HCT116 (cell line): ENCODE measurements at places on chromosomes 11 and 22. TPM values are rescaled to one million over a fixed set of nuclear protein-coding genes. Genes with fewer than 3 reads are reported as not detected.
A peak's percentile ranks its signal among the peaks of the same experiment; 100 is the strongest.

DNA sequence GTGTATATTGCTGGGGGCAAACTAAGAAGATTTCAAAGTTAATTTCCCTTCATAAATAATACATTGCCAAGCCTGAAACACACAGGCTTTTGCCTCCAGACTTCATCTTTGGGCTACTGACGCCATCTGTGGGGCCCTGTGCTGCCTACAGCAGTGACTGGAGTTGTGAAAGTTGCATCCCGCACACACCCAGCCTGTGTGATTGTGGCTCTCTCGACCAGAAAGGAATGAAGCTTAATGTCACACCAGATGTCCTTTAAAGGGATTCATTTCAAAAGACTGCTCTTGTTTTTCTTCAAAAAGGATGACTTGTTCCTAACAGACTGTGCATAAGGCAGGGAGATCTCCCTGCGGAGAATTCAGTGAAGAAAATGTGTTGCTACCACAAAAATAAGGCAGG lies 210.5 kb downstream of the FAM181B start:
- no peaks in the 10 kb centered on the region for H3K36me3 ChIP-seq
- no peaks in the 10 kb centered on the region for H3K4me1 ChIP-seq
- no peak overlapping the region for H3K4me3 ChIP-seq
- H3K27ac ChIP-seq = no peak overlapping the region
- no peaks in the 10 kb centered on the region for H3K27me3 ChIP-seq

DNA sequence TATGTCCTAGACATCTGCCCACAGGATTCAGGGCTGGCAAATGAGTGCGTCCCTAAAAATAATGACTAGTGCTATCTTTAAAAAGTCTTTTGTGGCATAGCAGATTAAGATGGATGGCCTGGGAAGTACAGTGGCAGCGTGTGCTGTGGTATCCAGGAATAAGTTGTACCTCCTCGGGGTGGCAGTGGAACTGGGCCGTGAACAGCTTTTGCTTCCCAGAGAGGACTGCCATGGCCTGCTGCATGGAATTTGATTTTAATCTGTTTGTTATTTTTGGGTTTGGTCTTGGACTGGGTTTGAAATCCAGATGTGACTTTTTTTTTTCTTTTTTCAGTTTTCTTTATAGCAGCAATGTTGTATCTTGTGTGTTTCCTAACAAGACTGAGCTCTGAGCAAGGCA lies 71.3 kb upstream of the PARVG start:
- no peak overlapping the region for H3K27ac ChIP-seq
- no peak overlapping the region for H3K4me3 ChIP-seq
- H3K27me3 ChIP-seq = no peaks in the 10 kb centered on the region
- no peaks in the 10 kb centered on the region for H3K36me3 ChIP-seq
- DNase-seq = no peak

GRCh38 chr11:73242251-73243092 lies 24.4 kb downstream of the P2RY2 start:
- no peak overlapping the region for H3K27ac ChIP-seq
- no peaks in the 10 kb centered on the region for H3K36me3 ChIP-seq
- H3K4me3 ChIP-seq = peak overlapping the region; percentile 42
- no peaks in the 10 kb centered on the region for H3K27me3 ChIP-seq

DNA sequence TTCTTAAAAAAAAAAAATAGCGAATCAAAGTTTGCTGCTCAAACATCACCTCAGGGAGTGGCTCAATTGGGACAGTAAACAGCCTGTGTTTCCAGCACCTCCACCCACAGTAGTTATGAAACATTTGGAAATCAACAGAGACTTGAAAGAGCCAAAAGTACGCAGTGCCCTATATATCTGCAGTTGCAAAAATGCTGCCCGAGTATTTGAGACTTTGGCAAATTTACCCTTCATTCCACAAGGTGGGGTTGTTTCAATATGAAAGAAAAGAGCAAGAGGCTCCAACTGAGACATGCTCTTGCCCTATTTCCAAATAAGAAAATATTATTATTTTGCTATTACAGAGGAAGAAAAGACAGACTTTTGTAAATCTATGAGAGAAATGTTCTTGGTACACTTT lies 851.1 kb upstream of the RAG2 start:
- H3K27ac ChIP-seq = no peak overlapping the region
- no peak for DNase-seq
- H3K36me3 ChIP-seq = no peaks in the 10 kb centered on the region
- H3K27me3 ChIP-seq = no peaks in the 10 kb centered on the region

DNA sequence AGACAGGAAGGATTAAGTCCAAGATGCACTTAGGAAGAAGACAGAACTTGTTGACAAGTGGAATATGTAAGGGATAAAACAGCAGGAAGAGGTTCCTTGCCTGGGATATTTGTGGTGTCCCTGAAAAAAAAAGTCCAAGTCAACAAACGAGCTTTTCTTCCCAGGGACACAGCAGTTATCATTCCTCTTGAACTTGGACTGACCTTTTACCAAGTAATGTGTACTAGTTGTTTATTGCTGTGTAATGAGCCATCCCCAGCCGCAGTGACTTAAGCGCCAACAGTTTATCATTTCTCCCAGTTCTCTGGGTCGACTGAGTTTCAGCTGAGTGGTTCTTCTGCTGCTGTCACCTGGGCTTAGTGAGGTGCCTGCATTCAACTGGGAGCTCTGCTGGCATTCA lies 37.0 kb downstream of the KREMEN1 start:
- H3K27me3 ChIP-seq = no peaks in the 10 kb centered on the region
- H3K4me1 ChIP-seq = peaks cover 10% of the 10 kb centered on the region; the same call in 1 of the 2 replicates

- DNase-seq = peak; percentile 41
- no peak overlapping the region for H3K4me3 ChIP-seq
- no peaks in the 10 kb centered on the region for H3K4me1 ChIP-seq
- H3K36me3 ChIP-seq = no peaks in the 10 kb centered on the region
- H3K27ac ChIP-seq = no peak overlapping the region
These were observed 8.5 kb upstream of the CHRDL2 start for GRCh38 chr11:74739546-74740270.

- no peak overlapping the region for H3K4me3 ChIP-seq
- H3K4me1 ChIP-seq = no peaks in the 10 kb centered on the region
- 0 out of 2 replicates have a peak, but pooled peaks cover 3% of the 10 kb centered on the region for H3K36me3 ChIP-seq
- H3K27me3 ChIP-seq = no peaks in the 10 kb centered on the region
- no peak for DNase-seq
These were observed 32.1 kb downstream of the APOL5 start for GRCh38 chr22:35749808-35750207.

GRCh38 chr22:30221121-30221992 lies 25.2 kb downstream of the LIF start:
- peaks cover 40% of the 10 kb centered on the region for H3K4me1 ChIP-seq
- H3K27me3 ChIP-seq = no peaks in the 10 kb centered on the region
- no peaks in the 10 kb centered on the region for H3K36me3 ChIP-seq
- no peak for DNase-seq

- DNase-seq = peak; percentile 56
- H3K4me3 ChIP-seq = no peak overlapping the region
- no peaks in the 10 kb centered on the region for H3K4me1 ChIP-seq
These were observed 14.2 kb downstream of the OR52A5 start for GRCh38 chr11:5123802-5124521.

DNA sequence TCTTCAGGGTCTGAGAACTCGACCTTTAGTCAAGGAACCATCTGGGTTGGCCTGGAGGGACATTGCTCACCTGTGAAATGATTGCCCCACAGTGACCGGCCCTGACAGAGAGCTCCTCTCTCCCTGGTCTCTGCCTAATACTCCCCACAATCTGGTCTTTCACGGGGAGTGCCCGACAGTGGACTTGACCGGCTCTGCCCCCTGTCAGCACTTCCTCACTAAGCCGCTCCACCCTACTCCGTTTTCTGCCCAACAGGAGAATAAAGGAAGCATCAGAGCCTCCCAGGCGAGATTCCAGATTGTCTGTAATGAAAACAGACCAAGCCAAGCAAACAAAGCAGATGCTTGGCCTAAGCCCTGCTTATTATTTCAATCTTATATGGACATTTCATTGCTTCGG lies 87.8 kb downstream of the FBXO7 start:
- H3K36me3 ChIP-seq = no peaks in the 10 kb centered on the region
- peaks cover 15% of the 10 kb centered on the region for H3K4me1 ChIP-seq
- no peak overlapping the region for H3K4me3 ChIP-seq
- H3K27ac ChIP-seq = no peak overlapping the region

- H3K4me1 ChIP-seq = peaks cover 3% of the 10 kb centered on the region; the same call in 1 of the 2 replicates
- DNase-seq = no peak
- no peak overlapping the region for H3K27ac ChIP-seq
- no peak overlapping the region for H3K4me3 ChIP-seq
- H3K27me3 ChIP-seq = no peaks in the 10 kb centered on the region
- H3K36me3 ChIP-seq = no peaks in the 10 kb centered on the region
These were observed 6.3 kb downstream of the TST start for GRCh38 chr22:37012956-37013355.

GRCh38 chr11:79561496-79561895 lies 120.7 kb upstream of the TENM4 start:
- no peaks in the 10 kb centered on the region for H3K36me3 ChIP-seq
- H3K4me1 ChIP-seq = no peaks in the 10 kb centered on the region
- no peak overlapping the region for H3K4me3 ChIP-seq
- no peaks in the 10 kb centered on the region for H3K27me3 ChIP-seq
- DNase-seq = no peak

SYT12 gene
- 4.3 TPM for total RNA-seq

CARNS1 gene
- total RNA-seq = 1.0 TPM

KCNJ1 gene
- total RNA-seq = 0.15 TPM

IGF2 gene
- total RNA-seq = 17.9 TPM

TIMM10B gene
- 22.9 TPM for total RNA-seq

ANKRD42 gene
- total RNA-seq = 5.4 TPM
